ENCODE measurements at places on chromosomes 13 and 19.
A peak's percentile ranks its signal among the peaks of the same experiment; 100 is the strongest.

GRCh38 chr13:40999416-40999815 lies 19.7 kb downstream of the ELF1 start:
- no peak for DNase-seq

DNA sequence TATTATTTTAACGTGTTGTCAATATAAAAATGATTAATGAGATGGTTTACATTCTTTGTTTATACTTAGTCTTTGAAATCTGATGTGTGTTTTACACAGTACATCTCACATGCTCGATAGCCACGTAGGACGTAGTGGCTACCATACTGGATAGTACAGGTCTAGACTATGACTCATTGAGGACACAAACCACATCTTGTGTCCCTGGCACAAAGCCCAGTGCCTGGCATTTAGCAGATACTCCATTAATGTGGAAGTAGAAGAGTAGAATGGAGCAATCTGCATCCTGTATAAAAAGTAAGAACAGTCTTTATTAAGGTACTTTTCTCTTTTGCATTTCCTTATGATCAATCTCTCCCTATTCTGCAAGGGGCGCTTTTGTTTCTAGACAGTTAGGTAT lies 49.0 kb upstream of the FRY start:
- DNase-seq, result peak; percentile 97

- DNase-seq, result no peak
These were observed 2.3 kb downstream of the IER2 start for GRCh38 chr19:13152356-13152973.

DNA sequence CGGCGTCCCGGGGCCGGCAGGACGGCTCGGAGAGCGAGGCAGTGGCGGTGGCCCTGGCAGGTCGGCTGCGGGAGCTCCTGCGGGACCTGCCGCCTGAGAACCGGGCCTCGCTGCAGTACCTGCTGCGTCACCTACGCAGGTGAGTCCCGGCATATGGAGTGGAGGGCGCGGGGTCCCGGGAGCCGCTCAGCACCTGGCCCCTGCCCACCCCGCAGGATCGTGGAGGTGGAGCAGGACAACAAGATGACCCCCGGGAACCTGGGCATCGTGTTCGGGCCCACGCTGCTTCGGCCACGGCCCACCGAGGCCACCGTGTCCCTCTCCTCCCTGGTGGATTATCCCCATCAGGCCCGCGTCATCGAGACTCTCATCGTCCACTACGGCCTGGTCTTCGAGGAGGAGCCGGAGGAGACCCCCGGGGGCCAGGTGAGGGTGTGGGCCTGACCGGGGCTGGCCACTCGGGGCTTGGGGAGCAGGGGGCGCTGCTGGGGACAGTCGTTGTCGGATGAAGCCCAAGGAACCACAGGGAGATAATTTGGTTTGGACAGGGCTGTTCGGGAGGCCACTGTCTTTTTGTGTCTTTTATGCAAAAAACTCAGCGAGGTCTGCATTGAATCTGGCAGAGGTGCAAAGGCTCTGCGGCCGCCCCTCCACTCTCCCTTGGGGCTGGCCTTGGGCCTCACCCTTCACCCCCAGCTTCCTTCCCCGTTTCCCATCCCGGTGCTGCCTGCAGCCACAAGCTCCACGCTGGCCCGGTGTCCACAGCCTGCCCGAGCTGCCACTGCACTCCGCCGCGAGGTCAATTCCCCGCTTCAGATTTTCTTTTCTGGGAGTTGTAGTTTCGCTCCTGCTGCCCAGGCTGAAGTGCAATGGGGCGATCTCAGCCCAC lies 12.0 kb downstream of the POLR2E start:
- no peak for DNase-seq

DNA sequence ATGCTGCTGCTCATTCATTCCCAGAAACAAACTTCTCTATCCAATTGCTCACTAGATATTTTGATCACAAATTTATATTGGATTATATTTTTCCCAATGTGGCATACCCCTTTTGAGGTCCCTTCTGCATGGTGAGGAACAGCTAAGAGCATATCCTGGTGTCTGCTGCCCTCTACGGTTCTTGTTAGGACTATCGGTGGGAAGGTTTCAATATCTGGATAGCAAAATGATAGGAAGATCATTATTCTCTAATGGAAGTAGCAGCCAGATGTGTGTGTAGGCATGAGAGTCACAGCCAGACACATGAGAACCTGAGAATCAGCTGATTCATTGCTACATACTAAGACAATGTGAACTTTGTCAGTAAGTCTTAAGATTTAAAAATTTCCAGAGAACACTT lies 1422.4 kb upstream of the MIR17HG start:
- peak; percentile 48 for DNase-seq
